ENCODE measurements at places on chromosomes 2 and 18. TPM values are rescaled to one million over a fixed set of nuclear protein-coding genes. Genes with fewer than 3 reads are reported as not detected.

- DNase-seq = peak; percentile 21
Observed at GRCh38 chr2:186339716-186340115, 146.3 kb upstream of the ZC3H15 start.

The CIB4 gene
- total RNA-seq = not detected

The PARD6G gene
- 0.94 TPM for total RNA-seq

GRCh38 chr2:9333591-9334171 lies 89.6 kb downstream of the ITGB1BP1 start:
- DNase-seq = peak; percentile 90

GRCh38 chr2:174209325-174209724 lies 39.0 kb downstream of the OLA1 start:
- DNase-seq = no peak

DNA sequence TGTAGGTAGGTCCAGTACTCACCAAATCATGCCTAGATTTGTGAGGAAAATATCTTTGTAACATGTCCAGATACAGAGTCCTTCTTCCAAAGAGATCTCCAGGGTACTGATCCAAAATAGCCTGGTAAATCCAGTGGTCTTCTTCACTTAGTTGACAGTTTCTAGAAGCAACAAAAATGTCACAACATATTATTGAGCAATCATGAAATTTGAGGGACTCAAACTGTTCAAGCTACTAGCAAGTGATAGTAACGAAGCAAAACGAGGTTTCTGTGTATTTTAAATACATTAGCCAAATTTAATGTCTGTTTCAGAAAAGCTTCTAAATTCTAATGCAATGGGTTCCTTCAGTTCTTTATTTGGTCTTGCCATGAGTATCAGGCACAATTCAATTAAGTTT lies 142.8 kb downstream of the CCDC148 start:
- DNase-seq = no peak

- DNase-seq = peak; percentile 20
Observed at GRCh38 chr2:64114063-64114911, 29.9 kb downstream of the PELI1 start.

GRCh38 chr18:22839340-22839821 lies 93.7 kb upstream of the RBBP8 start:
- DNase-seq = no peak

The CUL3 gene
- total RNA-seq = 86.4 TPM

DNA sequence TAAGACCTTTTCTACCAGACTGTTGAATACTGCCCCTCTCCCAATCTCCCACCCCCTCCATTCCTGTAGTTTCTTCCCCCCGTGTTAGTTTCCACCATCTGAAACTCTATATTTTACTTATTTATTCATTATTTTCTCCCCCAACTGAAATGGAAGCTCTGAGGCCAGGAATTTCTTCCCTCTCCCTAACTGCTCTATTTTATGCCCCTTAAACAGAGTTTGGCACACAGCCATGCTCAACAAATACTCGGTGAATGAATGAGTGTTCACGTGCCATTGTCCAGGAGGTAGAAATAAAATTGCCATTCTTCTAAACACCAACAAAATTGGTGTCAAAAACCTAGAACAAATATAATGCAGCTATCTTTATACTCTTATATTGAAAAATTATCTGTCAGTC lies 5.6 kb downstream of the ITGB1BP1 start:
- no peak for DNase-seq

DNA sequence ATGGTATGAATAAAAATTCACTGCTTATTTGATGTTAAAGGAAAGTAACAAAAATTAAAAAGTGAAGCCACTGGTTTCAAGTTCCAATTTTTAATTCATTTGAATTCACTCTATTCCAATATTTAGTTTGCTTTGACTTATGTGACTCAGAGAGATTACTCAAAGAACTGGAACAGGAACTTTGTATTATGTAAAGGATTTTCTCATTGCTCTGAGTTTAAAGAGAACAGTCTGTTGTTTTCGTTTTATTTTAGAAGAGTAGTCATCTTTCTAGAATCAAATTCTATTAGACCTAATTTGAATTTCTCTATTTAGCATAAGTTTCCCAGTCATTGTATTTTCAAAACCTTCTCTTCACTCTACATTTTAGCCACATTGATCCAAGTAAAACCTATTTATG lies 300.1 kb upstream of the SLC8A1 start:
- no peak for DNase-seq

GRCh38 chr18:10420561-10421352 lies 33.7 kb upstream of the APCDD1 start:
- peak; percentile 64 for DNase-seq

DNA sequence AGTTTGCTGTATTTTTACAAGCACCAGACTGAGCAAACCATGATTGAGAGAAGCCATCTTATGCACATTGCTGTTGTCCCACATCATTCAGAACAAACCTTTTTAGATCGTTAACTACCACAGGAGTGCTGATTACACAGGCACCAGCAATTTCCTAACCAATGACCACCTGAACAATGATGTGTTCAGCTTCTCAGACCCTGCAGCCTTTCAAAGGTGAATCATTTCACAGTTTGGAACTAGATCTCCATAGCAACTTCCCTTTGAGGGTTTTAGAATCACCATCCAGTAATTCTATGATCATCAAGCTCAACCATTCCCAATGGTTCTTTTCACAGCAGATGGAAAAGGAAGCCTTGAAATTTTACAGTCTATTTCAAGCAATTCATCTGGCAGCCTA lies 71.4 kb downstream of the OLA1 start:
- peak; percentile 22 for DNase-seq

DNA sequence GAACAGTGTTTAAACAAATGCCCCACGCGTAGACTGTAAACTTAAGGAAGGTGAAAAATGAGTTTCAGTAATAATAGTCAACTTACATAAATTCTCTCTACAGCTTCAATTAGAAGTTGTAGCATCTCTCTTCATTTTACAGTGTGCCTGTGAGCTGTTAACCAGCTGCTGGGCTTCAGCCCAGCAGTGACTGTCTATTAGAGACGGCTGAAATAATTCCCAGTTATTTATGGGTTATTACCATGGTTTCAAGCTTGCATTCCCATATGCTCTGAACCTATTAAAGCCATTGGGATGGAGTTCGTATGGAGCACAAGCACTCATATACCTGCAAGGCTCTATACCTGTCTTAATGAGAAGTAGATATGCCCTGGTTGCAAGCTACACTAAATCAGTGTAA lies 501.1 kb downstream of the CNTNAP5 start:
- no peak for DNase-seq

GRCh38 chr2:23563673-23564614 lies 179.0 kb downstream of the KLHL29 start:
- peak; percentile 97 for DNase-seq

DNA sequence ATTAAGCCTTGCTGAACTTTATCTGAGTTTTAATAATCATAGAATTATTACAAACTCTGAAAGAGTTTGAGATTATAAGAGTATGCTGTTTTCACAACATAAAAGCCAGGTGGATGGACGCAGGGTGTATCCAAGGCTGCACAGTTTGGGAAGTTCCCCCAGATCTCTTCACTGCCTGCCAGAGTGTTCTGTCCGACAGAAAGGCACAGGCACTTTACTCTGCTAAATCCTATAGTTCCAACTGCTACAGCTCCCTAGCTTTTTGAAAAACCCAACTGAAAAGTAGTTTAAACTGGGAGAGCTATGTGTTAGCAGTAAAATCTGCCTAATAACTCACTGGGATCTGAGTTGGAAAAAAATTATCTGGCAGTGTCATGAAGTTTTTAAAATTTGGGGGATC lies 38.0 kb downstream of the MFSD6 start:
- DNase-seq = no peak

DNA sequence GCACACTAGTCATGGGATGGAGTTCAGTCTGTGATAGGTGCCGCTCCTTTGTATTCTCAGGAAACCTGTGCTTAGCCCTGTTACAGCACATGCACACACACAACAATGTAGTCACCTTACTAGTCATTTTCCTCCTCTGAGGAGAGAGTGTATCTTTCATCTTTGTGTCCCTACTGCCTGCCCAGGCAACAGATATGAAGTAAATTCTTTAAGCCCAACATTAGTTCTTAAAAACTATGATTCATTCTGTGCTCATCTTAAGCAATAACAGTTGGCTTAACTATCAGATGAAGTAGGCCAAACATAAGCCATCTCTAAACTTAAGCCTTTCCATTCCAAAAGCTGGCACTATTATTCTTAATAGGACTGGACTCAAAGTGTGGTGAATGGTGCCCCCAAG lies 186.5 kb downstream of the LNPK start:
- DNase-seq = no peak
